ENCODE measurements at places on chromosomes 16 and 17. TPM values are rescaled to one million over a fixed set of nuclear protein-coding genes. Genes with fewer than 3 reads are reported as not detected.

TBC1D3I gene
- not detected for total RNA-seq

CD300E gene
- not detected for total RNA-seq

MGAT5B gene
- 0.15 TPM for total RNA-seq

VAT1L gene
- total RNA-seq = not detected

TEKT5 gene
- not detected for total RNA-seq
